ENCODE measurements at places on chromosomes 6 and 20. TPM values are rescaled to one million over a fixed set of nuclear protein-coding genes. Genes with fewer than 3 reads are reported as not detected.

DNA sequence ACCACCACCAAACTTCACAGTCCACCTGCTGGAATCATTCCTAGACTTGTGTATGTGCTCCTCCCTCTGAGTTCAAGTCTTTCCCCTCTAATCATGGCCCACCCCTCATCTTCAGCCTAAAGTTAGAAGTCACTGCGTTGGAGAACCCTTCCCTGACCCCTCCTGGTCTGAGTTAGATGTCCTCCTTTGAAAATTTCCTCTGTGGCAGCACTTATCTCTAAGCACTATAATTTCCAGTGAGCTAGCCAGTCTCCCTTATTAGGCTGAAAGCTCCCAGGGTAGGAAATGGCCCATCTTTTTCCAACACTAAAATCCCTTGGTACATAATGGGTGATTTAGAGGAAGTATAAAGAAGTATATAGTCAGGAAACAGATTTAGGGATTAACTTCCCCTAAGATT, 63.2 kb downstream of the SESN1 start:
- no peak for DNase-seq
- no peak overlapping the region for H3K4me3 ChIP-seq
- H3K27me3 ChIP-seq: no peaks in the 10 kb centered on the region
- no peak overlapping the region for H3K27ac ChIP-seq
- H3K36me3 ChIP-seq: no peaks in the 10 kb centered on the region
- H3K4me1 ChIP-seq: no peaks in the 10 kb centered on the region

GRCh38 chr6:63140114-63140513, 71.2 kb upstream of the FKBP1C start:
- DNase-seq: no peak
- H3K36me3 ChIP-seq: no peaks in the 10 kb centered on the region
- H3K4me1 ChIP-seq: no peaks in the 10 kb centered on the region

- H3K27me3 ChIP-seq: no peaks in the 10 kb centered on the region
- no peak overlapping the region for H3K27ac ChIP-seq
- H3K4me3 ChIP-seq: no peak overlapping the region
- no peak for DNase-seq
Measured at GRCh38 chr20:51508780-51509179, 33.7 kb downstream of the NFATC2 start.

Gene PTK6
- 0.88 TPM for total RNA-seq

- no peaks in the 10 kb centered on the region for H3K27me3 ChIP-seq
- H3K27ac ChIP-seq: no peak overlapping the region
- peak overlapping the region; percentile 25 for H3K4me3 ChIP-seq
- no peak for DNase-seq
Measured at GRCh38 chr20:2804852-2805688, 4.6 kb upstream of the CPXM1 start.

GRCh38 chr6:143549949-143550268, 38.4 kb upstream of the FUCA2 start:
- no peaks in the 10 kb centered on the region for H3K4me1 ChIP-seq
- no peak for DNase-seq
- H3K27me3 ChIP-seq: no peaks in the 10 kb centered on the region
- H3K27ac ChIP-seq: no peak overlapping the region
- H3K36me3 ChIP-seq: no peaks in the 10 kb centered on the region
- no peak overlapping the region for H3K4me3 ChIP-seq

- no peaks in the 10 kb centered on the region for H3K36me3 ChIP-seq
- DNase-seq: no peak
- no peaks in the 10 kb centered on the region for H3K27me3 ChIP-seq
- H3K27ac ChIP-seq: no peak overlapping the region
- no peak overlapping the region for H3K4me3 ChIP-seq
Measured at GRCh38 chr6:97240222-97240621, 42.8 kb downstream of the MMS22L start.

GRCh38 chr20:40711079-40711478, 22.0 kb upstream of the MAFB start:
- H3K27ac ChIP-seq: no peak overlapping the region
- no peaks in the 10 kb centered on the region for H3K27me3 ChIP-seq
- no peak for DNase-seq

DNA sequence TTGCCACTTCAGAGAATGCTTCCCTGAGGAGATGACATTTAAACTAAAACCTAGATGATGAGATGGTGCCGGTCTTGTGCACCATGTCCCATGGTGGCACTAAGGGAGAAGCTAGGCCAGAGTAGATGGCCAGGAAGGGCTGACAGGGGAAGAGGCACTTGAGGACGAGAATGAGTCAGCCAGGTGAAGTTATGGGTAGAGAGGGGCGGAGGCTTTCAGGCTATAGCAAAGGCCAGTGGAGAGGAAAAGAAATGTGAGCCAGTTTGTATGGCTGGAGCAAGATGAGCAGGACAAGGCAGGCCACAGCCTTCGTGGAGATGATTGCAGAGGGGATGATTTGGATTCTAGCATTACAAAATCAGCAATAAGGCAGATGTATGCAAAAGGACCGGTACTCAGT, 44.7 kb upstream of the ADGRF4 start:
- no peaks in the 10 kb centered on the region for H3K27me3 ChIP-seq
- no peak overlapping the region for H3K4me3 ChIP-seq
- H3K36me3 ChIP-seq: no peaks in the 10 kb centered on the region
- H3K4me1 ChIP-seq: no peaks in the 10 kb centered on the region

DNA sequence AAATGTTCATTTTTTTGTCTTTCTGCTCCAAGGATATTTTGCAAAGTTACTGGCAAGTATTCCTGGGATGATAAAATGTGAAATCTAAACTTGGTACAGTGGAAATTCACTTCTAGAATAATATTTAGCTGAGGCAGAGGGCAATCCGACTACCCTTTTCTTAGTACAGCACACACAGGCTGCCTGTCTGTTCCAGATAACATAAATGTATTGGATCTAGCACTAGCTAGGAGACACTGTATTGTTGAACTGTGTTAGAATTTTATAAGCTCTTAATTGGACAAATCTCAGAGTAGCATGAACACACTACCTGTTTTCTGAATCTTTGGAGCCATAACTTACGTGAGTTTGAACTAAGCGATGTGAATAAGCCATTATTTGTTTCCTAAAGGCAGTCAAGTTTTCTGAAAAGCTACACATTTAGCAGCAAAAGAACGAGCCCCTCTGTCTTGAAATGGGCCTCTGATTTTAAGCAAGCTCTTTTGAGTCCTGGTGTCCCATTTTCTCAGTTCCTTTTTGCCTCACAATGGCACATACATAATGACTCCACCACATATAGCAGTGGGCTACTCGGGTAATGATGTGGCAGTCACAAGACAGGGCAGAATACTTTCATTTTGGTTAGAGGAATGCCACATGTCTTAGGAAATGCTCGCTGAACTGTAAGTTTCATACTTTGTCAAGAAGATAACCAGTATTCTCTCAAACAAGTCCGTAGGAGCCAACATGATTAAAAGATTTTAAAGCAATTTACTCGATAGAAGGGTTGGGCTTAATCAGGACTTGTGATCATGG, 116.5 kb upstream of the ESR1 start:
- no peaks in the 10 kb centered on the region for H3K36me3 ChIP-seq
- peak overlapping the region; percentile 23 for H3K4me3 ChIP-seq
- no peaks in the 10 kb centered on the region for H3K4me1 ChIP-seq
- DNase-seq: no peak
- H3K27ac ChIP-seq: peak overlapping the region; percentile 73

GRCh38 chr20:34262488-34263288, 21.5 kb downstream of the ASIP start:
- no peak overlapping the region for H3K4me3 ChIP-seq
- no peaks in the 10 kb centered on the region for H3K36me3 ChIP-seq
- no peaks in the 10 kb centered on the region for H3K4me1 ChIP-seq
- H3K27me3 ChIP-seq: no peaks in the 10 kb centered on the region
- DNase-seq: no peak
- H3K27ac ChIP-seq: peak overlapping the region; percentile 63

GRCh38 chr6:11218102-11218442, 14.4 kb downstream of the NEDD9 start:
- H3K36me3 ChIP-seq: no peaks in the 10 kb centered on the region
- H3K27ac ChIP-seq: peak overlapping the region; percentile 84
- no peak for DNase-seq

Gene RBPJL
- not detected for total RNA-seq

Gene ADGRF4
- 0.16 TPM for total RNA-seq

DNA sequence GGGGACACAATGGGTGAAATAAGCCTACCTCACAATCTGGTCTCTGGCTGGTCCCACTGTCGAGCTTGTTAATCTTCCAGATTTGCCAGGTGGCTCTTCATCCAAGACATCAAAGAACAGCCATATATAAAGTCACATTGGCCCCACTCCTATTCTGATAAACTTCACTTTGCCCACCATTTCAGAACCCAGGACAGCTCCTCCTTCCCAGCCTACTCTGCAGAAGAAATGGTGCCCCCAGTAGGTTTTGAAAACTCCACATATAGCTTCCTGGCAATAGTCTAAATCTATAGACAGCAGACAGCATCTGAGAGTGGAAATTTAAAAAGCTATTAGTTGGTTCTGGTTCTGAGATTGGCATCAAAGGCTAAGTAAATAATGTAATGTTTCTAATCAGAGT, 143.1 kb upstream of the PCSK2 start:
- no peak overlapping the region for H3K4me3 ChIP-seq
- H3K27ac ChIP-seq: no peak overlapping the region
- H3K4me1 ChIP-seq: no peaks in the 10 kb centered on the region
- no peaks in the 10 kb centered on the region for H3K36me3 ChIP-seq
- no peak for DNase-seq

Gene RFX6
- 1.8 TPM for total RNA-seq

Gene MLN
- not detected for total RNA-seq

Gene BTNL2
- total RNA-seq: not detected

DNA sequence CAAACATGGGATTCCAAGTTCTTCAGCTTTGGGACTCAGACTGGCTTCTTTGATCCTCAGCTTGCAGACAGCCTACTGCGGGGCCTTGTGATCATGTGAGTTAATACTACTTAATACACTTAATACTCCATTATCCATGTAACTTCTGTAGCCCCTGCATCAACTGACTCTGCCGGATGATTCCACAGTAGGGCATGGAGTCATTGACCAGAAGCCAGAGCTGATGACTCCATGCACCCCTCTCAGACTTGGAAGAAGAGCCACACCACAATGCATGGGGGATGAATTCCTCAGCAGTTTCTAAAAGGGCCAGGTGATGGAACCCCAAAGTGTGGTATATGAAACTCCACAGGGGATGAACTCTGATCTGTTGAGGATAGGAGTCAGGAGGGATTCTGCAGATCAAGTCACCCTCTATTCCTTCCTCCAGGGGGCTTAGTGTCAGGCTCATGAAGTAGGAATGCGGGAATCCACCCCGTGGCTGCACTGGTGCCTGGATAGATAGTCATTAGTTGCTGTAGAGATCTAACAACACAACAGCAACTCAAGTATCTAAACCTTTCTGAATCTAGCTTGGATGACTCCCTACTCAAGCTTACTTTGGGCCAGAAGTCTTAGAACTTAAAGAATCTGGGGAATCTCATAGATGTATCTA, 70.2 kb downstream of the GPR6 start:
- H3K27ac ChIP-seq: no peak overlapping the region
- DNase-seq: no peak
- no peaks in the 10 kb centered on the region for H3K36me3 ChIP-seq
- no peaks in the 10 kb centered on the region for H3K27me3 ChIP-seq

- no peaks in the 10 kb centered on the region for H3K27me3 ChIP-seq
- H3K4me1 ChIP-seq: no peaks in the 10 kb centered on the region
- no peak for DNase-seq
Measured at GRCh38 chr6:135114355-135115145, 59.9 kb upstream of the HBS1L start.

DNA sequence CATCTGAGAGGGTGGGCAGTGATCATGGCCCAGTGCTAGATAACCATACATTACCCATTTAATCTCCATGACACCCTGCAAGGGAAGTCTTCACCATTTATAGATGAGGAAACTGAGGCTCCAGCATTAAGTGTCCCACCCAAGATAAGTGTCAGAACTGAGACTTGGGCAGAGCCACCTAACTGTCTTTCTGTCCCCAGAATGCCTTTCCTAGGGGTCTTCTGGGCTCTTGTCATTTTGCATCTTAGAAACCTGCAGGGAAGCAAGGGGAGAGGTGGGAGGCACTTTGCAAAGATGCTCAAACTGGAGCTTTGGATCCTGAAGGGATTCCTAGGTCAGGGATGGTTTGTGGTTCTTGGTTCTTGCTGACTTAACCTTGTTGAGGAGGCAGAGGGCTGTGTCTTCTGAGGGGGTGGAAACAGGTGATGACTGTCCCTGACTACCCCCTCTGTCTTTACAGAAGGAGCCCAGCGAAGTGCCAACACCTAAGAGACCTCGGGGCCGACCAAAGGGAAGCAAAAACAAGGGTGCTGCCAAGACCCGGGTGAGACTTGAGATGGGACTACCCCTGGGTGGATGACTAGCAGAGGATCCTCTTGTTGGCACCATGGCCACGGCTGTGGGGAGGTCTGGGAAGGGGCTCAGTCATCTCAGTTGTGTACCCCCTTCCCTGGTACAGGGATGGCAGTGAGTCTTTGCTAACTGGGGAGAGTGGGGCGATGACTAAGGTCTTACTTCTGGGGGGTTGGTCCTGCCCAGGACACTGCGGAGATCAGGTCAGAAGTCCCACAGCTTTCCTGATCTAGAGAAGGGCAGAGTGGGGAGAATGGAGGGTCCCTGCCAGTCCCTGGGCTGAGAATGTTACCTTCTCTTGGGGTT, 5.8 kb downstream of the HMGA1 start:
- H3K36me3 ChIP-seq: no peaks in the 10 kb centered on the region
- H3K27ac ChIP-seq: no peak overlapping the region
- DNase-seq: peak; percentile 36

Gene PRR18
- total RNA-seq: 0.29 TPM

DNA sequence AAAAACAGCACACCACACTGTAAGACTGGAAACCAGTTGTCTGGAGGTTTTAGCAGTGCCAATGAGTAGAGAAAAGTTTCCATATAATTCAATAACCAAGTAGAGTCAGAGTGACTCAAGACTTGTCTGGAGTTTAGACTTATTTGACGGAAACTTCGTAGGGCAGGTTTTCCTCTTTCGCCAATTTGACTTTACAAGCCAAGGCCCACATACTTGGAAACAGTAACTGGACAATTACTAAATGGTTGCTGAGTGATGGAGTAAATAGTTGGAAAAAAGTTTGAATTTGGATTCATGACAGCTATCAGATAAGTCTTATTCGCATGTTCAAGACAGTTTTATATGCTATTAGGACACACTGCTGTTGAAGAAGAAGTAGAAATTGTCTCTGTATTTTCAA, 48.1 kb upstream of the CTAGE9 start:
- H3K4me3 ChIP-seq: no peak overlapping the region
- no peaks in the 10 kb centered on the region for H3K4me1 ChIP-seq
- H3K27me3 ChIP-seq: no peaks in the 10 kb centered on the region
- no peak overlapping the region for H3K27ac ChIP-seq

DNA sequence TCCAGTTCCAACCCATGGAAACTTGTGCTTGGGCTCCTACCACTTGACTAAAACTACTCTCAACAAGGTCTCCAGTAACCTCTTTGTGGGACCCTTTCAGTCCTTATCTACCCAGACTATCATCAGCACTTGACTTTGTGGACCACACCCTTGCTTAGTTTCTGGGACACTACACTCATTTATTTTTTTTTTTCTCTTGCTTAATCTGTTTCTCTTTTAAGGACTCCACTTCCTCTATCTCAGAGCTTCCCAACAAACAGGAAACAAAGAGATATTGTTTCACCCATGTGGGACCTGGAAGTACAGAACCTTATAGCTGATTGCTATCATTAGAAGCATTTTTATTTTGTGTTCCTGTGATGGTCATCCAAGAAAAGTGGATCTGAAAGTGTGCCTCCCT, 28.8 kb upstream of the ME1 start:
- H3K4me1 ChIP-seq: no peaks in the 10 kb centered on the region
- no peak for DNase-seq
- H3K36me3 ChIP-seq: no peaks in the 10 kb centered on the region
- no peak overlapping the region for H3K27ac ChIP-seq

Gene CYP21A2
- total RNA-seq: not detected

All from breast epithelium (tissue), 4 donors.